ENCODE measurements at places on chromosomes 13 and 19.

- no peak for DNase-seq
Observed at GRCh38 chr13:92150606-92151005, 752.2 kb downstream of the GPC5 start.

- DNase-seq, result no peak
Observed at GRCh38 chr13:113120300-113121182, 2.1 kb upstream of the F10 start.

DNA sequence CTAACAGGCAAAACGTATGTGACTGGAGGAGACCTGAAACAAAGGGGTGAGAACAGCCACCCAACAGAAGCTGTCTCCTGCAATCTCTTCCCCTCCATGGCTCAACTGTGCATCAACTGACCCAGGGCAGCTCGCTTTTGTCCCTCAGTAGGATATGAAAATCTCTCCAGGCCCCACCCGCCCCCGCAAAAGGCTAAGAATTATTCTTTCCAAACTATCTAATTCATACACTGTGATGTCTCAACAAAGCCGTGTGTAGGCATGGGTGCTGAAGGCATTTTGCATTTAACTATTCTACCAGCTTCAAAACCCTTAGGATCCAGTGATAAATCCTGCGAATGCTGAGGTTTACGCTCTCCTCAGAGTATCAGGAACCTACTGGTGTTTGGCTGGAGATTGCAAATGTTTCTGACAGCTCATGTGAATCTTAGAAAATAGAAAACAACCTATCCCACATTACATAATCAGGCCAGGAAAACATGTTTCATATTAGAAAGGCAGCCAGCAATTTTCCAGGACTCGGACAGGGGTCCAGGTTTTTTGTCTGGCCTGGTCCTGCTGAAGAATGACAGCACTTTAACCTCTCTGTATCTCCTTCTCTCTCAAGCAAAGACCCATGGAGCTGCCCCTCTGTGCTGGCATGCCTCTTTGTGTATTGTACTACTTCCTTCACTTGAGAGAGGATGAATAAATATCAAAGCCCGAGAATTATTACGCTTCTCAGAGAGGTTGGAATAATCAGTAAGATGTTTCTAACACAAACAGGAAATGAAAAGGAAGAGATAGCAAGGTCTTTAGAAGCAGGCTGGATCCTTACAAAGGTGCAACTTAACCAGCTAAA is 17.3 kb downstream of the DHRS12 start:
- no peak for DNase-seq

- DNase-seq, result no peak
Observed at GRCh38 chr19:12872255-12872654, 9.0 kb downstream of the DNASE2 start.

DNA sequence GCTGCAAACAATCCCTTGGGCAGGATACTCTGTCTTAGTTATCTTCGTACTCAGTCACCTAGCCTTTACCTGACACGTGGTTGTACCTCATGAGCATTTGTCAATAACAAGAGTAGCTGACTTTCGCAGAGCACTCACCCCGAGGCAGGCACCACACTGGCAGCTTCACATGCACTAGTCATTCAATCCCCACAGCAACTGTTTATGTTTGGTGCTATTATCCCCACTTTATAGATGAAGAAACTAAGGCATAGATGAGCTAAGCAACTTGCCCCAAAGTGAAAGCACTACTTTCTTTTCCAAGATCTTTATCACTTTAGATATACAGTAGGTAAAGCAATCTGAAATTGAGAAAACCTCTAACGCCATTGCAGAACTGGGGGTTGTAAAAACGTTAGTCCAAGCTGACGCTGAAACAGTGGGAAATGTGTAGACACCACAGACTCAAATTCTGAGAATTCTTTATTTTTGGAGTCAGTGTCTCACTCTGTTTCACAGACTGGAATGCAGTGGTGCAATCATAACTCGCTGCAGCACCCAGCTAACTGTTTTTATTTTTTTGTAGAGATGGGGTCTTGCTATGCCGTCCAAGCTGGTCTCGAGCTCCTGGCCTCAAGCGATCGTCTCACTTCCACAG is 446.0 kb downstream of the FOXO1 start:
- no peak for DNase-seq

DNA sequence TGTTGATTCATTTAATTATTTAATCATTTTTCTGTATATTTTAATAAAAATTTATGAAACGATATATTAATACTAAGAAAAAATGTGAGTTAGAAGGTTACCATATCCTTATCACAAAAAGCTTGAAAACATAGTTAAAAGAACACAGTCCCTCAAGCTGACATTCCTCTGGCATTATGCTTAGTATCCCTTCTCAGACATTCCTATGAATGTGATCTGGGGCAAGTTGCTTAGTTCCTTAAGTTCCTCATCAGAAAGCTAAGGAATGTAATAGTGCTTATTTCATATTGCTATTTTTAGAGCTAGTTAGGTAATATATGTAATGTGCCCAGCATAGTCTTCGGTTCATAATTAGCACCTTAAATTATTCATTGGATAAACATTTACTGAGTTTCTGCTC is 122.8 kb downstream of the MTUS2 start:
- no peak for DNase-seq

DNA sequence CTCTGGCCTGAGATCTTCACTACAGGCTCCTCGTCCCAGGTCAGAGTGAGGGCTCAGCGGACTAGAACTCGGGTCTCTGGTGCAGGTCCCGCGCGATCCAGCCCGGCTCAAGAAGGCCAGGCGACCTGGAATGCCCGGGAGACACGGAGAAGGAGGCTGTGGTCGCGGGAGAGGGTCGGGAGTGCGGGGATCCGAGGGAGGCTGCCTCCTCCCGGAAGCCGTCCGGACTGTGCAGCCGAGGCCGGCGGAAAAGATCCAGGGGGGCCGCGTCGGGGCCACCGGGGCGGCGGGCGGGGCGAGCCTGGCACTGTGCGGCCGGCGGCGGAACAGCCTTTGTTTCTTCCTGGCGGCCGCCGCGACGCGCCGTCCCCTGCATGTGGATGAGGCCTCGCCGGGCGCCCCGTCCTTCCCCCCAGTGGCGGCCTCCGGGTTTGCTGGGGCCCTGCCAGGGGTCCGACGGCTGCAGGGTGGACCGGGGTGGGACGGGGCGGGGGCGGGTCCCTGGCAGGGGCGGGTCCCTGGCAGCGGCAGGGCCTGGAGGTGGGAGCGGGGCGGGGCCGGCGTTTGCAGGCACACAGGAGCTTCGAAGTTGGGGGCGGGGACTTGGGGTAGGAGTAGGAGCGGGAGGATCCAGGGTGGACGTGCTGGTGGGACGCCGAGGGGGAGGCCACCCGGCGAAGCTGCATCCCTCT is 1.0 kb upstream of the SLC7A10 start:
- no peak for DNase-seq

GRCh38 chr19:45076851-45077730 is 813 bp upstream of the ZNF296 start:
- DNase-seq, result no peak

- no peak for DNase-seq
Observed at GRCh38 chr13:51043310-51043709, 67.8 kb downstream of the C13orf42 start.

DNA sequence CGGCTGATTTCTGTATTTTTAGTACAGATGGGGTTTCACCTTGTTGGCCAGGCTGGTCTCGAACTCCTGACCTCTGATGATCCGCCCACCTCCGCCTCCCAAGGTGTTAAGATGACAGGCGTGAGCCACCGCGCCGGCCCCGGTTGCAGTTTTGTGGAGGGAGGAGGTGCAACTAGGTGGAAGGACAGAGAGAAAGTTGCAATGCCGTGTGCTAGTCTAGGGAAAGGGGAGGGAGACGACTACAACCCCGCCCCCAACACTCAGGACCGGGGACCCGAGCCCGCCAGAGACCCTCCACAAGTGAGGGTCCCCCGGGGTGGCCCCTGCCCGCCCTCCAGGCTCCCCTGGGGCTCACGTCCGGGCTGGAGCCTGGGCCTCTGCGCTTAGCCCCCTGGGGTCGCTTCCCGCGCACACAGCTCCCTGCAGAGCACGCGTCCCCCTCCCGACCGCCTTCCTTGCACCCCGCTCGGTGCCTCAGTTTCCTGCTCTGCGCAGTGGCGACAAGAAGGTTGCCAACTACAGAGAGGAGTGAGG is 1.2 kb upstream of the ARID3A start:
- DNase-seq, result no peak

DNA sequence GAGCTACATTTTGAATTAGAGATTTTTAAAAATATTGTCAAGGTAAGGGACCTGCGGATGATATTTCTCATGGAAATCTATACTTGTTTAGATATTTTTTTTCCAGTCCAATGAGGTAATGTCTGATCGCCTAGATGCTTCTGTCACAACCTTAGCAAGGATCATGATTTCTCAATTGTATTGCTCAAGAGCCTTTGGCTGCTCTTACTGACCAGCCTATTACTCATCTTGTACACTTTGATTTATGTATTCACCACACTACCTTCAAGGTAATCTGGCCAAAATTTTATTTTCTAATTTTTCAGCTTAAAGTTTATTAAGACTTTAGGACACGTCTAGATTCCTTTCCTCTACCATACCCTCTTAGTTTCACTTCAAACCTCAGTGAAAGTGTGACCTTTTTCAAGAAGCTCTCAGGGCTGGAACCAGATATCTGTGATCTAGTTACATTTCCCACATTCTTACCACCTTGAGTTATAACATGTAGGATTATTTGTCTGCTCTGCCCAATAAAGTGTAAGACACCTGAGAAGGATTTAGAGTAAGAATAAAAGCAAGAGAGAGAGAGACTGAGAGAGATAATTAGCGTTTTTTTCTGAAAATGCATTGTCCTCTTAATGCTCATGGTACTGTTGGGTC is 197.1 kb downstream of the ITGBL1 start:
- DNase-seq, result no peak

GRCh38 chr13:51453207-51453958 is 547 bp upstream of the INTS6 start:
- peak; percentile 97 for DNase-seq

- no peak for DNase-seq
Observed at GRCh38 chr13:108681986-108682575, 52.7 kb downstream of the MYO16 start.

DNA sequence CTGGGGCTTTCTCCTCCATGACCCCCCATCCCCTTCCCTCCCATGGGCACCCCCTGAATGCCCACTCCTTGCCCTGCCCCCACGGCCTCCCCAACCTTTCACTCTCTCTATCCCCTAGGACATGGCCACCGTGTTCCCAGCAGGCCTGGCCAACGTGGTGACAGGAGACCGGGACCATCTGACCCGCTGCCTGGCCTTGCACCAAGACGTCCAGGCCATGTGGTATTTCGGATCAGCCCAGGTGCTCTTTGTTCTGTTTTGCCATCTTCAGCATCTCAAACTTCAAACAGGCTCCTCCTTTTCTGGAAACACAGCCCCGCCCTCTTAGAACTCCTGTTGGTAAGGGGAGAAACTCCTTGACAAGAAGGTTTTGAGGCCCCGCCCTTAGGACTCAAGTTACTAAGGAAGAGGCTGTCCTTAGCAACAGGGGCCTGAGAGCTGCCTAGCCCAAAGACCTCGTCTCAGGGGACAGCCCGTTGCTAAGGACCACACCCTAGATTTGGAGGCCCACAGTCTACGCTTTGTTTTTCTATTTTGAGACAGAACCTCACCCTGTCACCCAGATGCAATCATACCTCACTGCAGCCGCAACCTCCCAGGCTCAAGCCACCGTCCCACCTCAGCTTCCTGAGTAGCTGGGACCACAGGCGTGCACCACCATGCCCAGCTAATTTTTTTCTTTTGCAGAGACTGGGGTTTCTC is 5.1 kb upstream of the FLT3LG start:
- DNase-seq, result peak; percentile 65

- DNase-seq, result no peak
Observed at GRCh38 chr13:108120856-108121255, 94.5 kb downstream of the LIG4 start.

GRCh38 chr19:12603714-12604113 is 6.9 kb downstream of the ZNF490 start:
- DNase-seq, result peak; percentile 50

- DNase-seq, result no peak
Observed at GRCh38 chr13:69641773-69642172, 465.9 kb upstream of the ATXN8OS start.

- no peak for DNase-seq
Observed at GRCh38 chr19:17796013-17796837, 1.3 kb downstream of the B3GNT3 start.

DNA sequence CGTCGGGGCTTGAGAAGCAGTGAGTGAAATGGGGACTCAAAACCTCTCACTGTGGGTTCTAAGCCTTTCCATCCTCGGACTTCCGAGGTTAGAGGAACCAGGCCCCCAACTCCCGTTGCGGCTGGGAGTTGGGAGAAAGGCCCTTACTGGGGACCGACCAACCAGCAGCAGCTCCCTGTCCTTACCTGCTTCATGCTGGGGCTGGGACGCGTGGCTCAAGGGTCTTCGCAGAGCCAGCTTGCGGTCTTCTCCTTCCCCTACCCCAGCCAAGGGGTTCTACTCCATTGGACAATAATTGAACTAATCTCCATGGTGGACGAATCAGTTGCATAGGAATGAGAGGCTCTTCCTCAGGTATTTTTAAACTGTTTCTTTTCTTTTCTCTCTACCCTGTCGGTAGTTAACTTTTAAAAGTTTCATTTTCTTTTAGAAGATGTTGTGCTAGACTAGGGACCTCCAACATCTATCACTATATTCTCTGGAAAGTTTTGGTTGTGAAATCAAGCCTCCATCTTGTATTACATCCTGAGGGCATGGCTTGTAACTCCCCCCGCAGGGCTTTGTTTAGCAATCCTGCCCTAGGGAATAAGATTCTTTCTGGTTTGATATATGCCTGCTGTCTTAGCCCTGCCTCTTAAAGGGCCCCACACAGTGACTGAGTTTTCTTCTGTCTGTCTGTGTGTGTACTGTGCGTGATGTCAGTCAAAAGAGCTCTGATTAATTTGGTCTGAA is 1027.1 kb upstream of the PCDH9 start:
- no peak for DNase-seq

DNA sequence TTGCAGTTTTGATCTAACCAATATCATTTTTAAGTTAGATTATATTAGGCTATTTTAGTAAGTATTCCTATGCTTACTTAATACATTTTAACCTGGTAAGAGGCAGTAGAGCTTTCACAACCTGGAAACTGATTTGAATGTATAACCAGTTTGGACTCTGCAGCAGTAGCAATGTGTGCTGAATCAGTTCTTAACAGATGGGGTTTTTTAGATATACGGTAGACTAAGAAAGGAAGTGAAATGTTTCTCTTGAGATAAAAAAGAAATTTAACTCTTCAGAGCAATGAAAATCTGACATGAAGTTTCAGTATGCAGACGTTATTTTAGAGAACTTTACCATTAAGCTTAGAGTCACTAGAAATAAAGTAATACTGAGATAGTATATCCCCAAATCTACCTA is 2.7 kb downstream of the NBEA start:
- no peak for DNase-seq

DNA sequence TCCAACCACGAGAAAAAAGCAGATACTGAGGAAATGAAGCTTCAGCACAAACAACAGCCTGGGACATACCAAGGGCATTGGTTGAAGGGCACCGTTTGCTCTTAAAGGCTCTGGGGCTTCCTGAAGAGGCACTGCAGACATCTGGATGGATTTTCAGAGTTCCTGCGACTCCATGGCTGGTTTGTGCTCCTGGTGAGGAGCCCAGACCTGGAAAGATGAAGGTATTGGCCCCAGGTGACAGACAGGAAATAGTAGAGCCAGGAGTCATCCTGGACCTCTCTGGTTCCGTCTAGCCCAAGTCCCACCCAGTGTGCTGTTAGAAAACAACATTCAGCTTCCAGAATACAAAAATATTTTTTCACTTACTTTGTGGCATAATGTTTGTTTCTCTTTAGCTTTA is 6.3 kb downstream of the IL17D start:
- no peak for DNase-seq

GRCh38 chr13:71634602-71635443 is 232.2 kb downstream of the DACH1 start:
- no peak for DNase-seq
